ENCODE measurements at places on chromosomes 3 and 15. TPM values are rescaled to one million over a fixed set of nuclear protein-coding genes. Genes with fewer than 3 reads are reported as not detected.

DNA sequence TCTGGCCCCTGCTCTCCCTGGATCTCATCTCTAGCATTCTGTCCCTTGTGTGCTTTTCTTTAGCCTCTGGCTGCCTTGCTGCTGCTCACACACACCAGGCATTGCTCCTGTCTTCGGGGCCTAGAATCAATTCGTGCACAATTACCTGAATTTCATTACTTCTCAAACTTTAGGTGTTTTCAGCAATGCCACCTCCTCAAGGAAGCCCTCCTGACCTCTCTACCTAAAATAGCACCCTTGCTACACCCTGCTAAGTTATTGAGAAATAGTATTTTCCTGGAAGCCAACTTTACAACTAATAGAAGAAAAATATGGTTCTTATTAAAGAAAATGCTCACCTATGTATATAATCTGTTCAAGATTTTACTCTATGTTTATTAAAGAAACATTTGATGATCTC, 40.4 kb downstream of the CP start:
- no peak for DNase-seq

- peak; percentile 10 for DNase-seq
Measured at GRCh38 chr3:198032039-198032936, 72.3 kb downstream of the LMLN start.

DNA sequence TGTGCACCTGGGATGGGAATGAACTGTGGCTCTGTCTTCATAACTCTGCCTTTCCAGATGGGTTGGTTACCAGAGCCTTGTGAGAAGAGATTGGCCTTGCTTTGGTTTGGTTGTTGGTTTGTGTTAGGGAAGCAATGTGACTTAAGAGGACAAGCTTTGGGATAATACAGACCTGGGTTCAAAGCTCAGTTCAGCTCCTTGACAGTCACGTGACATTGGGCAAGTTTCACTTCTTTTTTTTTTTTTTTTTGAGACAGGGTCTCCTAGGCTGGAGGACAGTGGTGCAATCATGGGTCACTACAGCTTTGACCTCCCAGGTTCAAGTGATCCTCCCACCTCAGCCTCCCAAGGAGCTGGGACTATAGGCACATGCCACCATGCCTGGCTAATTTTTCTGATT, 42.7 kb downstream of the CORO2B start:
- DNase-seq: no peak

- DNase-seq: no peak
Measured at GRCh38 chr3:36964331-36964730, 19.5 kb upstream of the TRANK1 start.

The CISH gene
- total RNA-seq: 0.28 TPM

DNA sequence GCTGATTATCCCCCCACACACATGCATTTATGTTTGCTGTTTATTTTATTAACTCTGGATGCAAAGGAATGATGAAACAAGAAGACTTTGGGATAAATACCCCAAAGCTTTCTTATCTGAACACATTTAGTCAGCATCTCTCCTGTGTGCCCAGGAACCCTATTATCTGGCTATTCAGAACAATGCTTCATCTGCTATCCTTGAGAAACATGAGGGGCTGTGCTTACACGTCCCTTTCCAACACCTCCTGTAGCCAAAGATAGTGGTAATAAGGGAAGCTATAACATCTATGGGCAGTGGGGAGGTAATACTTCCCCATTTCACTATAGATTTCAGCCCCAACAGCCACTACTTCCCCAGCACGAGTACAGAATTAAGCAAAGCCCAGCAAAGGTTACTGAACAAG, 94.7 kb downstream of the SSR3 start:
- no peak for DNase-seq

- no peak for DNase-seq
Measured at GRCh38 chr15:59522988-59523461, 85.0 kb downstream of the FAM81A start.

DNA sequence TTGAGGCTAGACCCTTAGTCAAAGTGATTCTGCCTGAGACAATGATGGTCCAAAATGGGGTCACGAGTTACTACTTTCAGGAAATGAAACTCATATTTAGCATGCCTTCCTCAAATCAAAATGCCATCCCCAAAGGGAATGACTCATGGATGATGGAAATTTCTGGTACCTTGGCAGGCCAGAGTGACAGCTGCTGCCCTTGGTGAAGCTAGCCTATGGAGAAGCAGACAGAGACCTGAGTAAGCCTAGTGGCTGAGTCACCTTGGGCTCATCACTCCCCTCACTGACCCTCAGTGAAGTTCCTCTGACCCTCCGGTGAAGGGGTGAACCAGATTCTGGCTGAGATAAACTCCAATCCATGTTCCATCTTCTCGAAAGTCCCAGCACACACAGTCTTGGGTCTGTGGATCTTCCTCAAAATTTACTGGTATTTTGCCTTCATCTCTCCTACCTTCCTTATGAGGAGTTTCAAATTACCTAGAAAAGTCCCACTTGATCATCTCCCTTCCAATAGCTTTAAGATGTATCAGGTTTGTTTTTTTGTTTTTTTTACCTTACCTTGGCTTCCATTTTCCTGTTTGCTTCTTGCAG, 54.5 kb upstream of the ABHD17C start:
- DNase-seq: no peak

DNA sequence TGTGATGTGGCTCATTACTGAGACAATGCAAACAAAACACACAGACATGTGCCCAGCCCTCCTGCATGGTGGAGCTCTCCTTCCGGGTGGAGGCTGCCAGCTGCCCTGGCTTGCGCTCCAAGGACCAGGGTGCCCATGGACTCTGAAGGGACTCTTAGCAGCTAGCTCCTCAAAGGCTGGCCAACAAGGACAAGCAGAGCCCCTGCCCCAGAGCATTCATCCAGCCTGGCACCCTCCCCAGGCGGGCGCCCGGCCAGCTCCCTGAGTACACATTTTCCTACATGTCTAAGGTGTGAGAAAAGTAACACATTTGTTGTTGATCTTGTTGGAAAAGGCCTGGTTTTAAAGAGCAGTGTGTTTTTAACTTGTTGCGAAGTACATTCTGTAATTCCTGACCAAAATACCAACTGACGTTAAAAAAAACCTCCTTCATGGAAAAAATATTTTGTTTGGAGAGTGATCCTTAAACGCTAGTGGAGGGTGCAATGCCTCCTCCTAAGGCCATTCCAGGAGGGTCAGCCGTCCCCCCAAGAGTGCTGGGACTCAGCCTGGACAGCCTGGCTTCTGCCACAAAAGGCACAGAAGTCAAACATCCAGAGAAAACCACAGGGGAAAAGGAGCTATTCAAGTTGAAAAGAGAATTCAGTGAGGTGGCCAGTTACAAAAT, 86.9 kb downstream of the KLF15 start:
- no peak for DNase-seq

- DNase-seq: no peak
Measured at GRCh38 chr3:174441588-174442301, 417.4 kb upstream of the NAALADL2 start.

- DNase-seq: no peak
Measured at GRCh38 chr3:13280811-13281506, 139.2 kb downstream of the NUP210 start.

The PRR20G gene
- not detected for total RNA-seq

GRCh38 chr3:14935592-14936345, 11.6 kb upstream of the NR2C2 start:
- no peak for DNase-seq

The ZPLD1 gene
- total RNA-seq: 0.07 TPM

The PLSCR5 gene
- not detected for total RNA-seq

- DNase-seq: no peak
Measured at GRCh38 chr3:77718311-77718710, 678.4 kb downstream of the ROBO2 start.

DNA sequence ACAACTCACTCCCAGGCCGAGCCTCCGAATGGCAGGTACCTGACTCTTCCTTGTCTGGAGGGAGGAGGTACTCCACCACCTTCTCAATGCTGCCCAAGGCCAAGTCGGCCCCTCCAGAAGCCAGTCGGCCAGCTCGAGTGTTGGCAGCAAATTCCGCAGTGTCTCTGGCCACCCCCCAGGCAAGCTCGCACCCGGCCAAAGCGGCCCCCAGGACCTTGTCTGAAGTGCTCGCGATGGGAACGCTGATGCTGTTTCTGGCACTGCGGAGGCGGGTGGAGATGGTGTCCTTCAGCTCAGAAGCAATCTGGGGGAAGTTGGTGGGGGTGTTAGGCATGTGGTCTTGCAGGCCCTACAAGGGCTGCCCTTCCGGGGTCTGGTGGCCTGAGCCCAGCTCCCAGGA, 9.2 kb downstream of the PLIN1 start:
- no peak for DNase-seq

GRCh38 chr3:120350401-120350941, 1.3 kb upstream of the LRRC58 start:
- DNase-seq: no peak

DNA sequence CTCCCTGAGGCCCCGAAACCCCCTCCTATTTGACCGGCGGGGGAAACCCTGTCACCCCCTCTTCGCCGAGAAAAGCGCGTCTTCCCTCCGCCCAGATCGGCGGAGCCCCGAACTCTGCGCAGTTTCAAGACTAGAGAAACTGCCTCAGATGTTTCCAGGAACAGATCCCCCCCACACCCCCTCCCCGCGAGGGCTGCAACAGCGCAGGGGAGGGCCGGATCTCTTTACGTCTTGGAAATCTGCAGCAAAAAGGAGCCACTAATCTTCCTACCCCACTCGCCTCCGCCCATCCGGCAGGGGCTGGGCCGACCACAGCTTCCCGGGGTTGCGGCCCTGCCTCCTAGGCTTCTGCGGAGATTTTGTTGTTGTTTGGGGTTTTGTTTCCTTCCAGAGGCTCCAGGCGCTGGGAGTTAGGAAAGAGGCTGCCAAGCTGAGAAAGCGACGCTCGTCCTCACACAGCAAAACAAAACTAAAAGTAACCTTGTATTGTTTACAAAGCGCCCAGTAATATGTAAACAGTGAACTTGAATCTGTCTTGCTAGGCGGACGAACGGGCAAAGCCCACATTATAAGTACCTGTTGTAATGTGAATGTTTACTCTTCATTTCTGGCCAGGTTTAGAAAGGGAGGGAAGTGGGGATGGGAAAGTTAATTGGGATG, 2.2 kb downstream of the FOXB1 start:
- no peak for DNase-seq

GRCh38 chr3:83122774-83123350, 1361.4 kb upstream of the GBE1 start:
- DNase-seq: no peak

DNA sequence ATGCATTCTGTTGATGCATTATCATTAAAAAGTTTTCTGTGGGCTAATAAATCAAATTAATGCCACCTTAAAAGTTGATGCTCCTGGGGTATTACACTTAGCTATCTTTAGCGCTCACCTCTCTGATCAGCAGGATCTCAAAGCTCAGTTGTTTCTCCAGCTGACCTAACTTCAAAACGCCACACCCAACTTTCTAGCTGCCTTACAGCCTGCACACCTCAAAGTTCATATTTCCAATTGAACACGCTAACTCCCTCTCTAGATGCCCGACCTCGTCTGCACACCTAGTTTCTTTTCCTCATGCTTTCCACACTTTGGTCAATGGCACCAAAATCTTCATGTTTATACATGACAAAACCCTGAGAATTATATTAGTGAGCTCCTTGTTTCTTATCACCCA, 98.2 kb upstream of the AGTR1 start:
- no peak for DNase-seq

The CFAP44 gene
- 2.6 TPM for total RNA-seq

DNA sequence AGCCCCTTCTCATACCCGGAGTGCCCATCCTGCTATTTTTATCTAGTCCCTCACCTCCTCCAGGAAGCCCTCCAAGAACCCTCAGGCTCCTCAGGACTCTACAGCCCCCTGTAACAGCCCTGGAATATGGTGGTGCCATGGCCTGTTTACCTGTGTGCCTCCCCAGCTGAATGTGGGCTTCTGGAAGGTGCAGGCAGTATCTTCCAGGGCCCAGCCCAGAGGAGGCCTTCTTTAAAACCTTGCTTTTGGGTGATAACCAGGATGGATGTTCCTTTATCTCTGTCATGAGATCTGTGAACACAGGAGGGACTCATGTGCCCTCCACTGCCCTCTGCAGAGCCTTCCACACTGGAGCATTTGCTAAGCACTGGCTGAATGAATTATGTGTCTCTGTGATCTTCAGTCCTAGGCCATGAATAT, 36.7 kb upstream of the MRPS22 start:
- no peak for DNase-seq

DNA sequence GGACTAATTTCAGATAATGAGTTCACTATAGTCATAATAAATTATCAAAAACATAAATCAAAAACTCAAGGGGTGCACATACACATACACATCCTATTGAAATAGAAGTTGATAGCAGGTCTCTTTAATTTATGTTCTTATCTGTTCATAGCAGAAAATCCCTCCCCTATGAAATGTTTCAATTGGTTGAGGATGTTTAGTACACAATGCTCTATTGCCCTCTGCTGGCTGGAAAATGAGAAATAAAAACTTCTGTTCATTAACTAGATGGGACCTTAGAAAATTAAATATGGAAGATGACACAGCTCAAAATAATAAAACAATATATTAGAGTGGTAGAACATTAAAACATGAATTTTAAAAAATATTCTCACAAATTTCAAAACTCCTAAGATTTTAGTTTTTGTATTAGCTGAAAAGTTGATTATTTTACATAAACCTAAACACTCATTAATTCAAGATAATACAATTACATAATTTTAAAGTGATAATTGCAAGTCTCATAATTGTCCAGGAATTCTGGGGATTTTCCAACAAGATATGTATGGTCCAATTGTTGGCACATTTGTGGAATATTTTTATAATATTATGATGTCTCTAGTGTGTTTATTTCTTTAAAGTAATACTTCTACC, 735.0 kb downstream of the ROBO1 start:
- no peak for DNase-seq

- DNase-seq: peak; percentile 13
Measured at GRCh38 chr3:11306817-11307589, 34.8 kb downstream of the ATG7 start.
